Smooth muscle cell of the coronary artery (primary cell): ENCODE measurements at places on chromosomes 7 and 10. TPM values are rescaled to one million over a fixed set of nuclear protein-coding genes. Genes with fewer than 3 reads are reported as not detected.

AGK gene
- 6.9 and 19.6 TPM in 2 replicates for total RNA-seq

SPDYE1 gene
- total RNA-seq: not detected in 2 replicates

NFE2L3 gene
- total RNA-seq: 0.12 and 3.2 TPM in 2 replicates

RBM28 gene
- 14.2 and 18.0 TPM in 2 replicates for total RNA-seq

TMEM236 gene
- under 0.01 TPM in 1 of 2 replicates, not detected in the other for total RNA-seq

CYP26A1 gene
- total RNA-seq: 0.08 TPM in 1 of 2 replicates, not detected in the other

CCT6A gene
- total RNA-seq: 212 and 237 TPM in 2 replicates

CALML3 gene
- total RNA-seq: not detected in 2 replicates

DYNC1I1 gene
- total RNA-seq: 0.45 and 0.47 TPM in 2 replicates

GRM8 gene
- total RNA-seq: not detected in 2 replicates

SPDYE5 gene
- 0.12 TPM in 1 of 2 replicates, not detected in the other for total RNA-seq

RAB19 gene
- not detected in 2 replicates for total RNA-seq

LRRC18 gene
- total RNA-seq: not detected in 2 replicates

PHKG1 gene
- 0.98 and 7.5 TPM in 2 replicates for total RNA-seq

FRG2B gene
- not detected in 2 replicates for total RNA-seq

ARF5 gene
- 112 and 151 TPM in 2 replicates for total RNA-seq

EBLN1 gene
- total RNA-seq: not detected in 2 replicates

ASB4 gene
- not detected in 2 replicates for total RNA-seq

STOX1 gene
- under 0.01 and 0.12 TPM in 2 replicates for total RNA-seq

GRM3 gene
- not detected in 2 replicates for total RNA-seq

DPCD gene
- total RNA-seq: 69.5 and 83.4 TPM in 2 replicates

STAG3 gene
- total RNA-seq: 0.30 and 1.4 TPM in 2 replicates

TDRD1 gene
- total RNA-seq: 2.8 and 7.7 TPM in 2 replicates

PLEKHS1 gene
- not detected in 2 replicates for total RNA-seq

CCL24 gene
- total RNA-seq: not detected in 2 replicates

PLPP4 gene
- 2.9 and 3.2 TPM in 2 replicates for total RNA-seq

TMEM273 gene
- total RNA-seq: 0.47 TPM in 1 of 2 replicates, not detected in the other

CRPPA gene
- 0.83 and 1.2 TPM in 2 replicates for total RNA-seq

AEBP1 gene
- 80.0 and 122 TPM in 2 replicates for total RNA-seq

ASZ1 gene
- not detected in 2 replicates for total RNA-seq

TNS3 gene
- 9.4 and 78.4 TPM in 2 replicates for total RNA-seq

TLX1 gene
- total RNA-seq: not detected in 2 replicates
